ENCODE measurements at places on chromosomes 7 and 10. TPM values are rescaled to one million over a fixed set of nuclear protein-coding genes. Genes with fewer than 3 reads are reported as not detected.

- H3K4me1 ChIP-seq: no peaks in the 10 kb centered on the region
- DNase-seq: no peak
- no peaks in the 10 kb centered on the region for H3K36me3 ChIP-seq
- no peaks in the 10 kb centered on the region for H3K27me3 ChIP-seq
- no peak overlapping the region for H3K4me3 ChIP-seq
Measured at GRCh38 chr10:53528974-53529373, 756.4 kb upstream of the MBL2 start.

- DNase-seq: no peak
- H3K4me3 ChIP-seq: no peak overlapping the region
- H3K27me3 ChIP-seq: no peaks in the 10 kb centered on the region
- no peak overlapping the region for H3K27ac ChIP-seq
Measured at GRCh38 chr7:23864973-23865372, 155.0 kb downstream of the STK31 start.

GRCh38 chr7:116511552-116512519 is 12.3 kb downstream of the CAV2 start:
- peaks cover 14% of the 10 kb centered on the region for H3K4me1 ChIP-seq
- DNase-seq: no peak
- H3K27ac ChIP-seq: peak overlapping the region; percentile 73

DNA sequence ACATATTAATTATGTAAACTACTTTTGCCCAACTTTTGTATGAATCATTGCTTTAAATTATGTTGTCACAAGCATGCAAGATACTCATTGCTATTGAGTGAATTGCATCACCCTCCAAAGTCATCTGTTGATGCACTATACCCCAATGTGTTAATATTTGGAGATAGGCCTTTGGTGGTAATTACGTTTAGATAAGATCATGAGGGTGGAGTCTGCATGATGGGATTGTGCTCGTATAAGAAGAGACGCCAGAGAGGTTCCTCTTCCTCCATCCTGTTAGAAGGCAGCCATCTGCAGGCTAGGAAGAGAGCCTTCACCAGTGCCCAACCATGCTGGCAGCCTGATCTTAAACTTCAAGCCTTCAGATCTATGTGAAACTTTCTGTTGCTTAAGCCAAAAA is 95.3 kb upstream of the MAGI2 start:
- no peaks in the 10 kb centered on the region for H3K36me3 ChIP-seq
- H3K27me3 ChIP-seq: no peaks in the 10 kb centered on the region
- no peaks in the 10 kb centered on the region for H3K4me1 ChIP-seq
- H3K27ac ChIP-seq: no peak overlapping the region

GRCh38 chr10:122490786-122491680 is 29.7 kb downstream of the HTRA1 start:
- H3K27ac ChIP-seq: peak overlapping the region; percentile 70
- DNase-seq: no peak
- H3K36me3 ChIP-seq: no peaks in the 10 kb centered on the region
- peaks cover 16% of the 10 kb centered on the region for H3K4me1 ChIP-seq
- no peaks in the 10 kb centered on the region for H3K27me3 ChIP-seq
- H3K4me3 ChIP-seq: no peak overlapping the region

- H3K27me3 ChIP-seq: no peaks in the 10 kb centered on the region
- no peak for DNase-seq
- no peaks in the 10 kb centered on the region for H3K36me3 ChIP-seq
Measured at GRCh38 chr10:125407000-125407502, 246.7 kb upstream of the CTBP2 start.

DNA sequence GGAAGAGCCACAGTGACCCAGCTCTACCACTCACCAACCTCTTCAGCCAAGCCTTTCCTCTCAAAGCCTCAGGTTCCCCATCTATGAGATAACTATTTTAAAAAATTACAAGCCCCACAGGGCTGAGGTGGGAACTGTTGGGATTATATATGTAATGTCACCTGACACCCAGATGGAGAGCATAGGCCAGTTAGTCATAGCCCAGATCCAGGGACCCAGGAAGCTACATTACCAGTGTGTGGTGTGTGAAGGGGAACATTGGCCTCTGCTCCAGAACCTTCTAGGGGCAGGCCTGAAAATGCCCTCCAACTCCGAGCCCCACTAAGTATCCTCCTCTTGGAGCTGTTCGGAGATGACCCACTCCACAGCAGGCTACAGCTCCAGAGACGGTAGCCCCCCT is 162.4 kb downstream of the NRF1 start:
- no peak overlapping the region for H3K4me3 ChIP-seq
- no peaks in the 10 kb centered on the region for H3K36me3 ChIP-seq
- H3K4me1 ChIP-seq: peaks cover 2% of the 10 kb centered on the region

DNA sequence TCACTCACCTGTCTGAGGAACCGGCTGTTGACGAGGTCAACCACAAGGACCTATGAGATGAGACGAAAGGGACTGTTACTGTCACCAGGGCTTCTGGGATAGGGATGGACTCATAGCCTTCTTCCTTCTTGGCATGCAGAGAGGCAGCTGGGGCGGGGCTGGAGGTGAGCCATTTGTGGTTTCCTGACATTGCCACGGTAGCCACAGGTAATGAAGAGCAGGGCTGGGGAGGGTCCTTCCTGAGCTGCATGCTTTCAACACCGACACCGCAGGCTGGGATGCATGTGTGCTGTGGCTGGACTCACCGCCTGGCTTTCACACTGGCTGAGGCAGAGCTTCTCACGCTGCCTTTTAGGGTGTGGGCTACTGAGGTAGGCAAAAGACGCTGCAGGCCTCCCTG is 46.4 kb upstream of the MKRN1 start:
- H3K27me3 ChIP-seq: no peaks in the 10 kb centered on the region
- no peak for DNase-seq
- no peak overlapping the region for H3K27ac ChIP-seq
- H3K4me3 ChIP-seq: no peak overlapping the region

- H3K36me3 ChIP-seq: no peaks in the 10 kb centered on the region
- H3K27ac ChIP-seq: no peak overlapping the region
- no peak overlapping the region for H3K4me3 ChIP-seq
- no peak for DNase-seq
Measured at GRCh38 chr10:11134411-11134810, 116.7 kb downstream of the CELF2 start.

GRCh38 chr7:99143521-99143852 is 421 bp downstream of the SMURF1 start:
- H3K4me1 ChIP-seq: peaks cover 16% of the 10 kb centered on the region
- DNase-seq: no peak
- peak overlapping the region; percentile 97 for H3K4me3 ChIP-seq
- H3K27me3 ChIP-seq: no peaks in the 10 kb centered on the region
- no peaks in the 10 kb centered on the region for H3K36me3 ChIP-seq
- H3K27ac ChIP-seq: peak overlapping the region; percentile 99

GRCh38 chr7:27636326-27637006 is 26.2 kb downstream of the HIBADH start:
- no peaks in the 10 kb centered on the region for H3K36me3 ChIP-seq
- H3K27ac ChIP-seq: no peak overlapping the region
- H3K4me1 ChIP-seq: peaks cover 6% of the 10 kb centered on the region

The ZNF33A gene
- 8.0 TPM for total RNA-seq

The GPER1 gene
- total RNA-seq: 11.3 TPM

The STEAP2 gene
- total RNA-seq: 18.7 TPM

The BRAT1 gene
- 84.0 TPM for total RNA-seq

The ACTR3C gene
- 0.11 TPM for total RNA-seq

Data from ascending aorta (tissue), 2 donors.